G401 (cell line): ENCODE measurements at places on chromosomes 6 and 20. TPM values are rescaled to one million over a fixed set of nuclear protein-coding genes. Genes with fewer than 3 reads are reported as not detected.

The BANF2 gene
- total RNA-seq: not detected in 2 replicates

The ZNF391 gene
- total RNA-seq: 13.4 and 17.0 TPM in 2 replicates

The DEFB119 gene
- total RNA-seq: not detected in 2 replicates

The BHLHE23 gene
- total RNA-seq: not detected in 2 replicates

The RIPPLY2 gene
- not detected in 2 replicates for total RNA-seq

The RNF182 gene
- total RNA-seq: 0.31 and 1.9 TPM in 2 replicates

The RREB1 gene
- total RNA-seq: 8.5 and 10.1 TPM in 2 replicates

The WFDC12 gene
- not detected in 2 replicates for total RNA-seq

The PAX1 gene
- total RNA-seq: not detected in 2 replicates

The CFB gene
- not detected in 2 replicates for total RNA-seq

The CST2 gene
- not detected in 2 replicates for total RNA-seq

The HLA-DPA1 gene
- not detected in 2 replicates for total RNA-seq

The IP6K3 gene
- 42.6 and 51.1 TPM in 2 replicates for total RNA-seq

The REM1 gene
- not detected in 2 replicates for total RNA-seq

The SIRPB2 gene
- not detected in 2 replicates for total RNA-seq

The ATG5 gene
- total RNA-seq: 38.6 and 40.8 TPM in 2 replicates

The CASS4 gene
- total RNA-seq: 0.51 TPM in 1 of 2 replicates, not detected in the other

The SH3BGRL2 gene
- 26.0 and 40.8 TPM in 2 replicates for total RNA-seq

The CCHCR1 gene
- total RNA-seq: 33.6 and 37.5 TPM in 2 replicates

The AP5S1 gene
- total RNA-seq: 9.8 and 17.8 TPM in 2 replicates

The HDAC2 gene
- 176 and 213 TPM in 2 replicates for total RNA-seq

The GMNN gene
- total RNA-seq: 61.0 and 102 TPM in 2 replicates

The C20orf173 gene
- total RNA-seq: not detected in 2 replicates

The TFAP2C gene
- total RNA-seq: 0.12 and 0.27 TPM in 2 replicates

The CEBPB gene
- total RNA-seq: 21.6 and 24.9 TPM in 2 replicates

The MRAP2 gene
- total RNA-seq: not detected in 2 replicates

The VIP gene
- total RNA-seq: not detected in 2 replicates

The SCGN gene
- not detected in 2 replicates for total RNA-seq

The MAP3K4 gene
- total RNA-seq: 20.4 and 29.1 TPM in 2 replicates

The BMP2 gene
- total RNA-seq: not detected in 2 replicates

The DAAM2 gene
- under 0.01 and 1.1 TPM in 2 replicates for total RNA-seq

The VGLL2 gene
- not detected in 2 replicates for total RNA-seq

The HLA-C gene
- total RNA-seq: 45.5 and 52.0 TPM in 2 replicates

The EPHA7 gene
- 0.98 and 1.5 TPM in 2 replicates for total RNA-seq

The TMC2 gene
- not detected in 2 replicates for total RNA-seq

The ADAM33 gene
- 1.4 TPM in 1 of 2 replicates, not detected in the other for total RNA-seq

The CALHM5 gene
- total RNA-seq: under 0.01 TPM in 2 replicates

The C6orf141 gene
- 0.17 TPM in 1 of 2 replicates, not detected in the other for total RNA-seq

The NCOA5 gene
- 7.4 and 13.7 TPM in 2 replicates for total RNA-seq

The FAM162B gene
- total RNA-seq: not detected in 2 replicates

The EDN3 gene
- total RNA-seq: not detected in 2 replicates

The SCRT2 gene
- not detected in 2 replicates for total RNA-seq

The FAM217A gene
- not detected in 2 replicates for total RNA-seq

The FAM50B gene
- total RNA-seq: not detected in 2 replicates

The ZSWIM3 gene
- total RNA-seq: 2.9 and 4.9 TPM in 2 replicates

The OR2H1 gene
- total RNA-seq: not detected in 2 replicates

The SNHG17 gene
- 64.7 and 97.1 TPM in 2 replicates for total RNA-seq

The SUMO4 gene
- not detected in 2 replicates for total RNA-seq

The CPNE5 gene
- total RNA-seq: 28.1 and 37.6 TPM in 2 replicates

The CEP250 gene
- 29.3 and 39.2 TPM in 2 replicates for total RNA-seq

The SLC22A7 gene
- total RNA-seq: not detected in 2 replicates

The SAMD3 gene
- not detected in 2 replicates for total RNA-seq

The SLC32A1 gene
- not detected in 2 replicates for total RNA-seq
